Body of pancreas (tissue), 4 donors: ENCODE measurements at places on chromosomes 6 and 20. TPM values are rescaled to one million over a fixed set of nuclear protein-coding genes. Genes with fewer than 3 reads are reported as not detected.

GRCh38 chr6:3455147-3455568 is 1.7 kb downstream of the SLC22A23 start:
- peak overlapping the region; percentile 37 for H3K4me3 ChIP-seq
- no peaks in the 10 kb centered on the region for H3K36me3 ChIP-seq
- H3K27ac ChIP-seq = peak overlapping the region; percentile 37
- peaks cover 29% of the 10 kb centered on the region for H3K4me1 ChIP-seq
- peak; percentile 63 for DNase-seq
- no peaks in the 10 kb centered on the region for H3K27me3 ChIP-seq

DNA sequence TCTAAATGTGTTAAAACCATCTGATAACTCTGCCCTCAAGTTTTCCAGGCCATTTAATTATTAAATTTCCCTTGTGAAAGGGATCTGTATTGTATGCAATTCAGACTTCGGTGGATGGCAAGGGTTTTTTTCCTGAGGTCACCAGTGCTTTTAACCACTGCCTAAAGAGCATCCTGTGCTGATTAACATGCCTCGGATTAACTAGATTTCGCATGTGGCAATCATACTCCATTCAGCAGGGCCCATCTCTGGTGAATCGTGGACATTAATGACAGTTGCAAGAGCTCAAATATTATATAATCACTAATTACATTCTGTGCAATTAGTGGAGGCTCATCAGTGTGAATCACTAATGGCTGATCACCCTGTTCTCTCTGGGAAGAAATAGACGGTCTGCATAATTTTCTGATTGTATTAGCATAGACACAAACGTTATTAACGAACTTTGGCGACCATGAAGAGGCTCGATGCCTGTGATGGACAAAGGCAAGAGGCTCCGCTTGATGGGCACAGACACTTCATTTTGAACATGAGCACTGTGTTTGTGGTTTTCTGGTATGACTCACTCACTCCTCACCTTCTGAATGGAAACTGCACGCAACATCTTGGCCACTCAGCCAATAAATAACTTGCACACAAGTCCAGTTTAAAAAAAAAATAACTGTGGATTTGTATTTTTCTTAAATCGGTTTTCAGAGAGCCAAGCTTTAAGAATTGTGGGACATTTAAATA is 31.4 kb downstream of the LINC00237 start:
- no peak overlapping the region for H3K27ac ChIP-seq
- no peak for DNase-seq
- no peaks in the 10 kb centered on the region for H3K4me1 ChIP-seq
- no peaks in the 10 kb centered on the region for H3K36me3 ChIP-seq
- H3K4me3 ChIP-seq = no peak overlapping the region

DNA sequence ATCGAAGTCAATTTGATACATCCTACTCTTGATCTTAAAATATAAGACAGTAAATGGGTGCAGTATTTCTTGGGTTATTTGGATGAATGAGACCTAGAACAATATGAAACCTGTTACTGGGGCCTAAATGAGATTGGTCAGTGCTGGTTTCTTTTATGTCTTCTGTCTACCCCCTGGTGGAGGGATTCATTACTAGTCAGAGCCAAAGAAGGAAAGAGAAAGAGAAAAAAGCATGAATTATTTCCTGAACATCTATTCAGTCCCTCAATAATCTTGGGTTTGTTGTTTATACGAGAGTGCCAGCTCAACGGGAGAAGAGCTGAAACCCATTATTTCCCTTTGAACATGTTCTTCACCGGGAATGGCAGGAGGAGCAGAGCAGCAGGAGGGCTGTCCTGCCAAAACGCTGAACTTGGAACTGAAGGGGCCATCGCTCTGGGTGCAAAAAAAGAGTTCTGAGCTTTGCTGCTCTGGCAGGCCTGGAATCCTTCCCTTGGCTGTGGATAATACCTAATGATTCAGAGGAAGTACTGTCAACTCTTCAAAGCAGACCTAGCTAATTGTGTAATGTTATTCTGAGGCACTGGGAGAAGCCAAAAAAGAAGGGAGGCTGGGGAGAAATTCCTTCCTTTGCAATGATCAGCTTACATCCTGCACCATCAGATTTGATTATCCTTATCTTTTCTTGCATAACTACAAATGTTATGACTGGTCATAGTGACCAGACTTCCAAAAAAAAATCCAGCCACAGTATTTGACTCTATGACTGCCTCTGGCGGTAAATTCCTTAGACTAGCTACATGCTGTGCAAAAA is 72.0 kb downstream of the BLOC1S5 start:
- H3K4me1 ChIP-seq = no peaks in the 10 kb centered on the region
- H3K27ac ChIP-seq = no peak overlapping the region
- no peaks in the 10 kb centered on the region for H3K27me3 ChIP-seq
- no peaks in the 10 kb centered on the region for H3K36me3 ChIP-seq
- no peak overlapping the region for H3K4me3 ChIP-seq

GRCh38 chr20:7703551-7703961 is 236.7 kb downstream of the HAO1 start:
- peak; percentile 5 for DNase-seq
- no peak overlapping the region for H3K4me3 ChIP-seq
- H3K36me3 ChIP-seq = no peaks in the 10 kb centered on the region
- no peaks in the 10 kb centered on the region for H3K27me3 ChIP-seq
- H3K27ac ChIP-seq = no peak overlapping the region

GRCh38 chr20:37379967-37380828 is 34.3 kb downstream of the SRC start:
- H3K27ac ChIP-seq = no peak overlapping the region
- peaks cover 36% of the 10 kb centered on the region for H3K4me1 ChIP-seq
- H3K36me3 ChIP-seq = no peaks in the 10 kb centered on the region
- H3K27me3 ChIP-seq = no peaks in the 10 kb centered on the region
- no peak overlapping the region for H3K4me3 ChIP-seq

GRCh38 chr20:19288636-19289035 is 76.2 kb downstream of the SLC24A3 start:
- no peak for DNase-seq
- no peak overlapping the region for H3K27ac ChIP-seq
- no peaks in the 10 kb centered on the region for H3K27me3 ChIP-seq
- H3K4me1 ChIP-seq = no peaks in the 10 kb centered on the region
- H3K4me3 ChIP-seq = no peak overlapping the region

DNA sequence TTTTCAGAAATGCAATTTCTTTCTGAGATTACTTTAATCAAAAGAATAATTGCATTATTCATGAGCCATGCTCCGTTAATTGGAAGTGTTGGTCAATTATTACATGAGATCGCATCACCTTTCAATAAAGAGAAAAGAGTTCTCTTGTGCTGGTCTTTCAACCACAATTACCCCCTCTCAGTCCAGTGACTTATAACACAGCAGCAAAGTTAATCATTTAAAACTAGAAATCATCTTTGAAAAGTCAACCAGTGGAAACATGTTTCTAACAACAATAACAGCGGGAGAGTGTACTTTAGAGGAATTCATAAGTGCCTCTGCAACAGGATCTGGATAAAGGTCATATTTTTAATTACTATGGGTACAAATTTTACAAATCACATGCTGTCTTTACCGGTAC is 384.4 kb upstream of the AGPAT4 start:
- DNase-seq = no peak
- no peak overlapping the region for H3K27ac ChIP-seq

GRCh38 chr6:90573624-90574023 is 13.2 kb downstream of the MAP3K7 start:
- no peaks in the 10 kb centered on the region for H3K36me3 ChIP-seq
- no peaks in the 10 kb centered on the region for H3K4me1 ChIP-seq
- no peak overlapping the region for H3K4me3 ChIP-seq
- H3K27ac ChIP-seq = no peak overlapping the region
- no peaks in the 10 kb centered on the region for H3K27me3 ChIP-seq
- no peak for DNase-seq

GRCh38 chr6:157648561-157648960 is 174.5 kb upstream of the SNX9 start:
- no peaks in the 10 kb centered on the region for H3K27me3 ChIP-seq
- peaks cover 15% of the 10 kb centered on the region for H3K4me1 ChIP-seq
- H3K27ac ChIP-seq = no peak overlapping the region

- peaks cover 43% of the 10 kb centered on the region for H3K36me3 ChIP-seq
- no peak overlapping the region for H3K4me3 ChIP-seq
- H3K27me3 ChIP-seq = no peaks in the 10 kb centered on the region
- no peaks in the 10 kb centered on the region for H3K4me1 ChIP-seq
These were observed 23.6 kb downstream of the HM13 start for GRCh38 chr20:31537890-31538289.

DNA sequence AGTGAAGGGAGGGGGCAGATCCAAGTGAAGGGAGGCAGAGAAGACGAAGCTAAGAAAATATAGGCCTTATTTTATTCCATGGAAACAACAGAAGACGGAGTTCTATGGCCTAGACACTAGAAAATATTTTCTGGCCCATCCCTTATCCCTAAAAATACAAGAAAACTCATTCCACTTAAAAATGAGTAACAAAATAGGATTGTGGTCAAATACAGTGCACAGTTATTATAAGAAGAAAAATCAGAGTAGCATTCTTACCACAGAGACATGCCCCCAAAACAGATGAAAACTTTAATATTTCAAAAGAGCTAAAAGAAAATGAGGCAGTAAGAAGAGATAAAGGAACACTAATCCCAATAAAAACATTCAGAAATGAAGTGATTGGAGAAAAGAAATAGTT is 202.9 kb downstream of the GMPR start:
- H3K4me3 ChIP-seq = no peak overlapping the region
- H3K27ac ChIP-seq = no peak overlapping the region
- DNase-seq = no peak
- no peaks in the 10 kb centered on the region for H3K27me3 ChIP-seq
- H3K36me3 ChIP-seq = no peaks in the 10 kb centered on the region

DNA sequence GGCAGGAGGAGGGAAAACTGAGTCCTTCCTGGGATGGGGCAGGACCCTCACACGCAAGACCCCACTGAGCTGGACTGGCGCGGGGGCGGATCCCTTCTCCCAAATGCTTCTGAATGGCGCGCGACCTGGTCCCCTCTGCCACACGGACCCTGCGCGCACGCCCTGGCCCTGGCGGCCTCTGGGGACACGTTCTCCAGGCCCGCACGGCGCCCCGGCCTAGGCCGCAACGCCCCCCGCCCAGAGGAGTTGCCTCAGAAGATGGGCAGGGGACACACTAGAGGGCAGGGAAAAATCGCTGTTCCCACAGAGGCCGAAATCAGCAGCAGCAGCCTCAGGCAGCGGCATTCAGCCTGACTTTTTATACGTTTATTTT is 45.2 kb upstream of the OSTM1 start:
- peaks cover 39% of the 10 kb centered on the region for H3K4me1 ChIP-seq
- no peak overlapping the region for H3K27ac ChIP-seq
- H3K27me3 ChIP-seq = no peaks in the 10 kb centered on the region
- no peak for DNase-seq
- H3K4me3 ChIP-seq = no peak overlapping the region
- no peaks in the 10 kb centered on the region for H3K36me3 ChIP-seq

GRCh38 chr6:93677264-93677965 is 258.1 kb upstream of the EPHA7 start:
- H3K36me3 ChIP-seq = no peaks in the 10 kb centered on the region
- H3K4me1 ChIP-seq = no peaks in the 10 kb centered on the region
- no peak overlapping the region for H3K4me3 ChIP-seq
- H3K27me3 ChIP-seq = no peaks in the 10 kb centered on the region
- no peak overlapping the region for H3K27ac ChIP-seq

DNA sequence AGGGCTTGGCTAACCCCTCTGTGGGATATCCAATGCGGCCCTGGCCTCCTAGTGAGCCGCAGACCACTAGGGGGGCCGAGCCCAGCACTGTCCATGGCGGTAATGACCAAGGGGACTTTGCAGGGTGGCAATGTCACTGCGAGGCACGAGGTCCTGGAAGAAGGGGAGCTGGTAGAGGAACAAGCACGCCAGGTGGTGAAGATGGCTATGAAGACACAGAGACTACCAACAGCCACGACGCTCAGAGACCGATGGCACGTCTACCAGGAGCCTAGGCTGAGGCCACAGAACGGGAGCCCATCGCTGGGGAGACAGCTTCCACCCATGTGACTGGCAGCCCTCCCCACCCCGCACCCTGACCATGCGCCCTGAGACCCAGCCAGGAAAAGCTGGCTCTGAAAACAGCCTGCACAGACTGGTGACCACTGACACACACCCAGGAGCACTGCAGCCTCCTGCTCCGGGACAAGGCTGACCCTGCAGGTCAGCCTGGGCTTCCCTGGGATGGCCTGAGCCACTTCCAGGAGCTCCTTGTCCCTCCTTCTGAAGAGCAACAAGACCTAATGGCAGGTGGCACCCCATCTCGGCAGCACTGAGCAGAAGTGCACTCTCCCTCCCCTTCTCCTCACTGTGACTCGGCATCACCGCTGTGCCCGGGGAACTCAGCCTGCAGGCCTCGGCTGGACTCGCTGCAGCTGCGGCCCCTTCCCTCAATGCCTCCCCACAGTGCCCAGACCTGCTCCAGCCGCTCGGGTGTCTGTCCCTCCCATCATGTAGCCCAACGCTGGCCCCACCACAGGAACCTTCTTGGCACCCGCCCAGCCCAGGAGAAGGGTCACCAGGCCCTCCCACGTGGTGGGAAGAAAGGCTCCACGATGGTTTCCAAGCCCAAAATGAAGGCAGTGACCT is 56.9 kb downstream of the GNAS-AS1 start:
- H3K36me3 ChIP-seq = no peaks in the 10 kb centered on the region
- H3K27me3 ChIP-seq = no peaks in the 10 kb centered on the region
- no peak overlapping the region for H3K27ac ChIP-seq
- DNase-seq = no peak

DNA sequence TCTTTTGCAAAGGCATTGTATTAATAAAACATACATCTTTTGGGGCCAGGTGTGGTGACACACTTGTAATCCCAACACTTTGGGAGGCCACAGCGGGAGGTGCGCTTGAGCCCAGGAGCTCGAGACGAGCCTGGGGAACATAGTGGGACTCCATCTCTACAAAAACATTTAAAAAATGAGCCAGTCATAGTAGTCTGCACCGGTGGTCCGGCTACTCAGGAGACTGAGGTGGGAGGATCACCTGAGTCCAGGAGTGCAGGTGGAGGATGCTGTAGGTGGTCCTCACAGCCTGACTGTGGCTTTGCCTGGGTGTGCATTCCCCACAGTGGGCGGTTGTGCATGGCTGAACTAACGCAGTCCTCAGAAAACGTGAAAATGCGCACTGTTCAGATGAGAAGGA is 162.5 kb downstream of the DLL1 start:
- peaks cover 24% of the 10 kb centered on the region for H3K4me1 ChIP-seq
- no peaks in the 10 kb centered on the region for H3K36me3 ChIP-seq
- DNase-seq = no peak
- H3K27me3 ChIP-seq = no peaks in the 10 kb centered on the region
- no peak overlapping the region for H3K4me3 ChIP-seq
- H3K27ac ChIP-seq = no peak overlapping the region

SYCP2 gene
- 15.3 TPM for total RNA-seq

PPP1R14C gene
- total RNA-seq = 0.33 TPM

FHL5 gene
- 9.6 TPM for total RNA-seq

ARFGEF2 gene
- total RNA-seq = 26.5 TPM

SYNDIG1 gene
- 0.78 TPM for total RNA-seq

AGER gene
- total RNA-seq = 3.0 TPM
